ENCODE measurements at places on chromosomes 3 and 15.

DNA sequence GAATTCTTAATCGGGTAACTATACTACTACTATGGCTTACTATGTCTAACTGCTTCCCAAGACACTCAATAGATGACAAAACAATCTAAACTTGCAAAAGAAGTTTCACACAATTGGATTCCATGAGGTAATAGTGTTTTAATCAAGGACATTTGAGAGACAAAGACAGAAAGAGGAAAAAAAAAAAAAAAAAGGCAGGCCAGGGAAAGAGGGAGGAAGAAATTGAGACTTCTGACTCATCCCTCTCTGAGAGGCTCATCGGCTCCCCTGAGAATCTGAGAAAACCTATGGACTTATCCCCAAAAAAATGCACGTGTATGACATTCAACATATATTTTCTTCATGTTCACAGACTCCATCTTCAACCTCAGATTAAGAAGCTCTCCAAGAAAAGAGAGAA is 61.0 kb downstream of the SCAPER start:
- no peak for DNase-seq

DNA sequence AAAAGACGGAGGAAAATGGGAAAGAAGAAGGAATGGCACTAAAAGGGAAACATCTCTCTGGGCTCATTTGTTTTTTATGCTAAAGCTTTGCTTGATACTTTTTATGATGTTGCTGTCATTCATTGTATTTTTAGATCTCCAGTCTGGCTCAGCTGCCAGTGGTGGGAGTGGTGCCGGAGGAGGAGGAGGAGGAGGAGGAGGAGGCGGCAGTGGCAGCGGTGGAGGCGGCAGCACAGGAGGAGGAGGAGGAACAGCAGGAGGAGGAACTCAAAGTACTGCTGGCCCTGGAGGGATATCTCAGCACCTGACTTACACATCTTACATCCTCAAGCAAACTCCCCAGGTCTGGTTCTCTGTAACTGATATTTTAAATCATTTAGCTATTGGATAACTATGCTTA is 49.6 kb downstream of the MAP6D1 start:
- DNase-seq, result no peak

DNA sequence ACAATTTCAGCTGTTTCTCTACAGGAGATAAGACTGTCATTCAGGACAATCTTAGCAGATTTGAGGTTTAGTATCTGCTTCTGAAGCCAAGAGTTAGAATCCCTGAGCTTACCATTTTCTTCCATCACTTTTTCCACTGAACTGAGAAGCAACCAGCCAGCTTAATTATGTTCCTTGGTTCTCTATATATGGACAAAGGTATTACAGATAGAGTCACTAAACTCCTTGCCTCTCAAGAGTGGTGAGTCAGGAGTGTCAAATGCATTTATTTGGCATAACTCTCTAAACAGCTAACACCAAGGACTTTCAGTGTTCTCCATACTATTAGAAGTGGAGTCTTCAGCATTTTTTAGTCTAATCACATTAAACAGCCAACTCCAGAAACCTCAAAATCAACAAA is 239.3 kb downstream of the ALCAM start:
- no peak for DNase-seq

DNA sequence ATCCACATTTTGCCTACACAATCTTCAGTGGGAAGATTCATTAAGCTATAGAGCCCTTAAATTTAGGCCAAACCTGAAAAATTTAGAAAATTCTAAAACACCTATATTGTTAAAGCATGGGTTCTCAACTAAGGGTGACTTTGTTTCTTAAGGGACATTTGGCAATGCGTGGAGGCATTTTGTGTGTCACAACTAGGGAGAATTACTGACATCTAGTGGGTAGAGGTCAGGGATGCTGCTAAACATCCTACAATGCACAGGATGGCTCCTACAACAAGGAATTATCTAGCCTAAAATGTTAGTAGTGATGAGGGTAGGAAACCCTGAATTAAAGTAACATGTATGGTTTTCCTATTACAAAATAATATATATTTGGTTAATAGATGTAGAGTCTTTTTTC is 55.8 kb downstream of the TBC1D5 start:
- DNase-seq, result no peak

DNA sequence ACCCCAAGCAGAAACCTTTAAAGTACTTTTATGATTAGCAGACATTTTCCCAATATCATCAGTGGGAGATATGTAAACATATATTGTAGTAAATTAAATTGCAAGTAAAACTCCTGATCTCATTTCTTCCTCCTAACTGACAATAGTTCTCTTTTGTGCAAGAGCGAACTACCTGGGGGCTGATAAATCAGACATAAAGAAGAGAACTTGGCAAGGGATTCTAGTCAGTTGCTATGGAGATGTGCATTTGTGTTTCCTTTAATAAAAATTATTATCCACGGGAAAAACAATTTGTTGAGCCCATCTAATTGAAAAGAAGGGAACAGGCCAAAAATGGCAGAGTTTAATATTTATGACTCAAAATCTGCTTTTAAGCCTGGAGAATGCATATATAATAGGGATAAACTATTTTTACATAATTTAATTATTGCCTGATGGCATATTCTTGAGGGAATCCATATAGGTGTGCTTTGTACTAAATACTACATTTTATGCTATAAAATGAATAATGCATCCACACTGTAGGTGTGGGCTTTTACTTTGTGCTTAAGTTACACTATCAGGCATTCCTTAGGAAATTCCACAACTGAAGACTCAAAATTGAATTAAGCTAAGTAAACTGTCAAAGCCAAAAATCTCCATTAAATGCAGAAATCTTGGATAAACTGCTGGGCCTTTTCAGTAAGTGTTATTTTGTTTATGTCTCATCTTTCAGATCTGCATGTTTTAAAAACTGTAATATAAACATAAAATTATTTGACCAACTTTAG is 258.1 kb downstream of the ERC2 start:
- DNase-seq, result no peak

DNA sequence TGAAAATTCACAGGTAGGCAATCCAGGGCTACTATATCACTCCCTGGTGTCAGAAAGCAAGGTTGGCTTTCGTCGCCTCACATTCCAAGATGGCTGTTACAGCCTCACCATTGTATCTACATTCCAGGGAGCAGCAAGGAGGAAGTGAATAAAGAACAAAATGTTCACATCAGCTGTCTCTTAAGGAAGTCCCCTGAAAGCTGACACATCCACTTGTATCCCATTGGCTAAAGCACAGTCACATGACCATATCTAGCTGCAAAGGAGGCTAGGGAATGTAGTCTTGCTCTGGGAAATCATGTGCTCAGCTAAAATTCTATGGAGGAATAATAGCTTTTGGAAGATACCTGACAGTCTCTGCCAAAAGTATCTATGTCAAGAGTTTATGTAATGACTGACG is 12.8 kb upstream of the GATA2 start:
- DNase-seq, result no peak

- DNase-seq, result no peak
Measured at GRCh38 chr15:37056177-37057121, 43.9 kb downstream of the MEIS2 start.

DNA sequence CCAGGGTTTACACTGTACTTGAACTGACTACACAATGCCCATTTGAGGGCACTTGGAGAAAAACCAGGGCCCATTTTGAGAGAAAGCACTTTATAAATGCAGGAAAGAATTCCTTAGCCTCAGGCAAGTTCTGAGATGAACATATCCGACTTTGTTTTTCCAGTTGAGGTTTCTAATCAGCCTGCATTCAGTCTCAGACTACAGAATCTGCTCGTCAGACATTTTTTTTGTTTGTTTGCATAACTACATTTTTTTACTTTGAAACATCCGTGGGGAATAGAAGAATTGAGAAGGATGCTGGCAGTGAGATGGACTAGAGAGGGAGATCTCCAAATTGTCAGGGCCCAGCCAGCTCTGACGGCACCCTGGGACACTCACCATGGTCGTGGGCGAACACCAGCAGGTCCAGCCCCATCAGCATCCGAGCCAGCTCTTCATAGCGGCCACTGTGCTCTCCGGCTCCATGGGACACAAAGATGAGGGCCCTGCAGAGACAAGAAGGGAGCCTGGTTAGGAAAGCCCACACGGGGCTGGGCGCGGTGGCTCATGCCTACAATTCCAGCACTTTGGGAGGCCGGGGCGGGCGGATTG is 40.8 kb downstream of the MGLL start:
- no peak for DNase-seq

DNA sequence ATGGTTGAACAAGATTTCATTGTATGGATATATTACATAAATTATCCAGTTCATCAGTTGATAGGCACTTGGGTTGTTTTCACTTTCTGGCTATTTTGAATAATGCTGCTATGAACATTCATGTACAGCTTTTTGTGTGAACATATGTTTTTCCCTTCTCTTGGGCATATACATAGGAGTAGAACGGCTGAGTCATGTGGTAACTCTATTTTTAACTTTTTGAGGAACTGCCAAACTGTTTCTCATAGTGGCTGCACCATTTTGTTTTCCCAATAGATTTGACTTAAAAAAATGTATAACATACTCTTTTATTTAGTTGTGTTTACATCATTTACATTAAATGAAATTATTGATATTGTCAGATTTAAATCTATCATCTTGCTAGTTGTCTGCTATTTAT is 28.8 kb upstream of the RFX7 start:
- no peak for DNase-seq

- no peak for DNase-seq
Measured at GRCh38 chr15:40995656-40996055, 42.4 kb downstream of the CHAC1 start.

DNA sequence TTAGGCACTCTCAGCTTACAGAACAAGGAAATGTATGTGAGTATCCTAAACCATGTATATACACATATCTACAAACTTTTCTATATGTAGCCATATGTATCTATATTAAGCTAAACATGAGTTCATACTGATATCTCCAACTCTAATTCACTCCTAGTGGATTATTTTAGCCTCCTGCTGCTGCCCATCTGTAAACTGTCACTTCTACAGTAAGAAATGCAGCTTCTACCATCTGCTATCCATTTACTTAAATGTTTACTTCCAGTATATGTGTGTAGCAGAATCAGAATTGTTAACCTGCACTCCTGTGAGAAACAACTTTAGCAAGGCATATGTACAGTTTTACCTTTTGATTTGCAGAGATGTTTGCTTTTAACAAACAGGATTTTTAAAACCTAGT is 478.5 kb upstream of the CBLB start:
- DNase-seq, result no peak

DNA sequence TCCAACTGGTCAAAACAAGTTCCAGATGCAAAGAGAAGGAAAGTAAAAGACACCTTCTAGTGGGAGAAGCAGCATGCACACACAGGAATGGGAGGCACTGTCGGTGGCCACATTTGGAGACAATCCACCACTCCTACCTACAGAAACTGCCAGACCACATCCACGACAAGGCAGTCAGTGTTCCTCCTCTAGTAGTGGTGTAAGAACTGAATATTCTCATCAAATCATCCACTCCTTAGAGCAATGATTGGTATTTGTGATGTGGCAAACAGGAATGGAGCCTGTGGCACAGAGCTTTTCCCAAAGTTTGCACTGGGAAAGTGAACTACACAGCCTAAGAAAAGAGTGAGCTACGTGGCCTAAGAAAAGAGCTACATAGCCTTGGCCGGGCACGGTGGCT is 5.1 kb upstream of the SPINT1 start:
- no peak for DNase-seq

GRCh38 chr3:53936347-53936746 is 44.7 kb upstream of the SELENOK start:
- no peak for DNase-seq

- no peak for DNase-seq
Measured at GRCh38 chr3:14505001-14505802, 34.9 kb downstream of the GRIP2 start.

DNA sequence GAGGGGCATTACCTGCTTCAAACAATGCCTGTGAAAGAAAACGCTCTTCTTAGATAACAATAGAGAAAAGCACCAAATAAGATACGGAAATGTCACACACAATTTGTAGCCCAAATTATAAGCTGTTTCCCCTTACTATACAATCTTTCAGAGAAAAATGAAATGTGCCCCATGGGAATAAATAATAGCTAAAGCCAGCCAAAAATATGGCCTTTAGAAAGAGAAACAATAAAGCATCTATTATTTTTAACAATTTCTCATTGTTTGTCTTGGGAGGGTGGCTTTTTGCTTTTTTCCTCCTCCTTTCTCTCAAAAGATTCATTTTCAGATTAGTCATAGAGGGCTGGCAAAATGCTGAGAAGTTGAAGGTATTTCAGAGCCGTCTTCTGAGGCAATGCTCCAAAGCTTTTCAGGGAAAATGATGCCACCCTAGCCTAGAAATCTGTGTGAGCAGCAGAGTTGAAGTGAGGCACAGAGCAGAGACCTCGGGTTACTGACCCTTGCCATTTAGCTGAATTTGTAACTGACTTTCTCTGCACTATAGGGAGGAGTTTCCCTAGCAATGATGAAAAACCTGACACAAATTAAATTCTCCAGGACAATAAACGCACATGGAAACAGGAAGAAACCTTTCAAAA is 86.3 kb upstream of the PRICKLE2 start:
- no peak for DNase-seq

DNA sequence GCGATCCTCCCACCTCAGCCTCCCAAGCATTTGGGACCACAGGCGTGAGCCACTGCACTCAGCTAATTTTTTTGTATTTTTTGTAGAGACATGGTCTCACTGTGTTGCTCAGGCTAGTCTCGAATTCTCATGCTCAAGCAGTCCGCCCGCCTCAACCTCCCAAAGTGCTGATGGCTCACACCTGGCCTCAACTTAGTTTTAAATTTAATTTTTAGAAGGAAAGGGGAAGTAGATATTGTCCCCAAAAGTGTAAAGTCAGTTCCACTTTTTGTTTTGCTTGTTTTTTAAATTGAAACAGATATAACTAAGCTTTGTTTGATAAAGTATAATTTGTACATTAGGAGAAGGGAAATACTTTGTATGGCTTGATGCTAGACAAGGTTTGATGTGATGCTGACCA is 31.3 kb upstream of the NFKBIZ start:
- no peak for DNase-seq

GRCh38 chr3:148197061-148197460 is 500.6 kb upstream of the AGTR1 start:
- no peak for DNase-seq

GRCh38 chr3:154971771-154972326 is 108.3 kb upstream of the MME start:
- DNase-seq, result no peak

GRCh38 chr3:158742871-158743663 is 10.8 kb upstream of the RARRES1 start:
- DNase-seq, result no peak

- no peak for DNase-seq
Measured at GRCh38 chr3:151538456-151539393, 77.9 kb upstream of the IGSF10 start.

DNA sequence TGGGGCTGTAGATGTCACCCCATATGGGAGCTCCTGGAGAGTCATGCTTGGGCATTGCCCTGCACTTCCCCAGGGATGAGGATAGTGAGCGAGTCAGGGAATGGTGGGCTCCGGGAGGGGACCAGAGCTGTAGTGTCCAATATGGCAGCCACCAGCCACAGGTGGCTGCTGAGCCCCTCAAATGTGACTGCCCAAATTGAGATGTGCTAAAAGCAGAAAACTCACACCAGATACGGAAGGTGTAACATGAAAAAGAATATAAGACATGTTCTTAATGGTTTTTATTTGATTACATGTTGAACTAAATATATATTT is 31.7 kb downstream of the GRIP2 start:
- no peak for DNase-seq

- DNase-seq, result no peak
Measured at GRCh38 chr15:70358871-70359647, 261.3 kb upstream of the TLE3 start.

GRCh38 chr3:131067983-131068382 is 41.3 kb downstream of the NEK11 start:
- DNase-seq, result no peak
